Activated CD4-positive, alpha-beta T cell treated with anti-CD3 and anti-CD28 coated beads, Interleukin-2, amount 10 ng/mL, durations not matched to agents 24 days and 14 days (primary cell): ENCODE measurements at places on chromosomes 1 and 21.

GRCh38 chr1:22875241-22875640 lies 97.4 kb downstream of the LACTBL1 start:
- no peak overlapping the region for H3K27ac ChIP-seq
- H3K4me1 ChIP-seq: no peaks in the 10 kb centered on the region

- no peaks in the 10 kb centered on the region for H3K36me3 ChIP-seq
- no peaks in the 10 kb centered on the region for H3K27me3 ChIP-seq
- DNase-seq: no peak
- no peak overlapping the region for H3K27ac ChIP-seq
- no peak overlapping the region for H3K4me3 ChIP-seq
These were observed 46.0 kb downstream of the PTPRU start for GRCh38 chr1:29282135-29282923.

DNA sequence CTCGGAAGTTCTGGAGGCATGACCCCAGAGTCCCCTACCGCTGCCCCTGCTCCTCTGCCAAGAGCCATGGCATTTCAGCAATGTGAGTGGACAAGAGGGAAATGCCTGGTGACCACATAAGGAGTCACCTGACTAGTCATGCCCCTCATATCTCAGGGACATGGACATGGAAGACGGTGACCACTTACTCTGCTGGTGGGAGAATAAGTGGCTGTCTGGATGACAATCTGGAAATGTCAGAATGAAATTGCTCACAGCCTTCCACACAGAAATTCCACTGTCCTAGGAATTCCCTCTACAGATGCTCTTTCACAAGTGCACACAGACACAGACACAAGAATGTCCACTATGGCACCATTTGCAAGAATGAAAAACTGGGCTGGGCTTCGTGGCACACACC lies 24.3 kb upstream of the PLEKHG5 start:
- H3K27me3 ChIP-seq: no peaks in the 10 kb centered on the region
- no peak overlapping the region for H3K27ac ChIP-seq
- no peak overlapping the region for H3K4me3 ChIP-seq
- peaks cover under 1% of the 10 kb centered on the region for H3K36me3 ChIP-seq

GRCh38 chr1:75542818-75543570 lies 67.9 kb downstream of the SLC44A5 start:
- H3K4me3 ChIP-seq: no peak overlapping the region
- H3K4me1 ChIP-seq: no peaks in the 10 kb centered on the region
- no peak overlapping the region for H3K27ac ChIP-seq
- H3K36me3 ChIP-seq: no peaks in the 10 kb centered on the region

- H3K27me3 ChIP-seq: peaks cover 64% of the 10 kb centered on the region
- peak overlapping the region; percentile 56 for H3K4me3 ChIP-seq
- peak; percentile 61 for DNase-seq
- no peaks in the 10 kb centered on the region for H3K36me3 ChIP-seq
- H3K27ac ChIP-seq: no peak overlapping the region
These were observed 1.1 kb downstream of the PLXNA2 start for GRCh38 chr1:208242941-208243526.

GRCh38 chr1:99441299-99442095 lies 177.2 kb downstream of the PLPPR4 start:
- peak; percentile 55 for DNase-seq
- H3K4me1 ChIP-seq: peaks cover 7% of the 10 kb centered on the region
- H3K27me3 ChIP-seq: no peaks in the 10 kb centered on the region
- H3K4me3 ChIP-seq: no peak overlapping the region

DNA sequence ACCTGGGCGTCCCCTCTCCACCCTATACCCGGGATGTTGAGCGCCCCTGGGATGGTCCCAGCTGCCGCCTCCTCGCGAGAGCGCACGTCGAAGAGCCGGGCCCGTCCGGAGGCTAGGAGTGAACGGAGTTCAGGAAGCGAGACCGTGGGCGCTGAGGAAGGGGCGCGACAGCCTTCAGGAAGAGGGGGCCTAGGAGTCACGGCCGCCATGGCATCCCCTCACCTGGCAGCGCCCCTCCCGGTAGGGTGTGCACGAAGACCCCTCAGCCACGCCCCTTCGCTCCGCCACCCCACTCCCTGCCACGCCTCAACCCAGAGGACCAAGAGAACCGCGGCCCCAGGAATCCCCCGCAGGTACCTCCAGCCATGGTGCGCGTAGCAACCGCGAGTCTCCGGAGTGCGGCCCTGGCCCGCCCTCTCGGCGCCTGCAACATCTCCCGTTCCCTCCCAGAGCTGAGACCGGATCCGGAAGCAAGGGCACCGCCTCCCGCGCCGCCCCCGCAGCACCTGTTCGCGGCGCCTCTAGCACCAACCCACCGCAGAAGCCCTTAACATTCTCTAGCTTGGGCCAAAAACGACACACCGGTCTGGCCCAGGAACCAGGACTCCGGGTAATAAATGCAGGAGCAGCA lies at the start of gene TSTD1:
Gene TSTD1 (minus strand): TSS at position 442 of the 631 bp plus-strand sequence. CDS start 75 bp downstream, at position 367.
- peaks cover 40% of the 10 kb centered on the region for H3K36me3 ChIP-seq
- peaks cover 32% of the 10 kb centered on the region for H3K4me1 ChIP-seq
- peak; percentile 96 for DNase-seq
- H3K4me3 ChIP-seq: peak within 1 kb of the TSS; percentile 97
- H3K27ac ChIP-seq: peak within 1 kb of the TSS; percentile 93
- no peaks in the 10 kb centered on the region for H3K27me3 ChIP-seq

DNA sequence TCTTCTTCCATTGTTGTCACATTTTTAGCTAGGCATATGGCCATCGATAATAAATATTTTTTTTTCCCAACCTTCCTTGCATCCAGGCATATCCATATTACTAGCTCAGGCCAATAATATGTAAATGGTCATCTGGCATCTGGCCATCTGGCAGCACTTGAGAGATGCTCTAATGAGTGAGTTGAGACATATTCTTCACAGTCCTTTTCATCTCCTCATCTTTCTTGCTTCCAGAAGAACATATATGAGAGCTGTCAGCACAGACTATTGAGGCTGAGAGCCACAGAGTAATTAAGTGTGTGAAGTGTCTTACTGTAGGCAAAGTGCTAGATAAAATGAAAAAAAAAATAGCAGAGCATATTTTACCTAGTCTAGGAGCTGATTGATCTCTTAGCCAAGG lies 628.4 kb upstream of the TMPRSS15 start:
- no peak overlapping the region for H3K4me3 ChIP-seq
- H3K27ac ChIP-seq: no peak overlapping the region
- H3K27me3 ChIP-seq: no peaks in the 10 kb centered on the region
- H3K4me1 ChIP-seq: no peaks in the 10 kb centered on the region
- DNase-seq: no peak
